ENCODE measurements at places on chromosomes 16 and 17.

DNA sequence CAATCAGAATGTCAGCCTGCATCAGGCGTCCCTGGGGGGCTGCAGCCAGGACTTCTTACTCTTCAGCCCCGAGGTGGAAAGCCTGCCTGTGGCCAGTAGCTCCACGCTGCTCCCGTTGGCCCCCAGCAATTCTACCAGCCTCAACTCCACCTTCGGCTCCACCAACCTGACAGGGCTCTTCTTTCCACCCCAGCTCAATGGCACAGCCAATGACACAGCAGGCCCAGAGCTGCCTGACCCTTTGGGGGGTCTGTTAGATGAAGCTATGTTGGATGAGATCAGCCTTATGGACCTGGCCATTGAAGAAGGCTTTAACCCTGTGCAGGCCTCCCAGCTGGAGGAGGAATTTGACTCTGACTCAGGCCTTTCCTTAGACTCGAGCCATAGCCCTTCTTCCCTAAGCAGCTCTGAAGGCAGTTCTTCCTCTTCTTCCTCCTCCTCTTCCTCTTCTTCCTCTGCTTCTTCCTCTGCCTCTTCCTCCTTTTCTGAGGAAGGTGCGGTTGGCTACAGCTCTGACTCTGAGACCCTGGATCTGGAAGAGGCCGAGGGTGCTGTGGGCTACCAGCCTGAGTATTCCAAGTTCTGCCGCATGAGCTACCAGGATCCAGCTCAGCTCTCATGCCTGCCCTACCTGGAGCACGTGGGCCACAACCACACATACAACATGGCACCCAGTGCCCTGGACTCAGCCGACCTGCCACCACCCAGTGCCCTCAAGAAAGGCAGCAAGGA lies 10.4 kb downstream of the NFE2L1 start:
- DNase-seq: no peak

DNA sequence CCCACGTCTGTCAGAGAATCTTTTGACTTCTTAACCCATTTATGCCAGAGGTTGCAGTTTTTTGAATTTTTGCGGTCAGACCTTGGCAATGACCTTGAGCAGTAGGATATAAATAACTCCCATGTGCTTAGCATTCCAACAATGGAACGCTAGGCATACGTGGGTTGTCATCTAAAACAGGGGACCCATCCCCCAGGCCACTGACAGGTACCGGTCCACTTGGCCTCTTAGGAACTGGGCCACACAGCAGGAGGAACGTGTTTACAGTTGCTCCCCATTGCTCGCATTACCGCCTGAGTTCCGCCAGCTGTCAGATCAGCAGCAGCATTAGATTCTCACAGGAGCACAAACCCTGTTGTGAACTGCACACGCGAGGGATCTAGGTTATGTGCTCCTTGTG lies 76.8 kb upstream of the LGALS9 start:
- no peak for DNase-seq

GRCh38 chr16:47777220-47777619 lies 316.1 kb downstream of the PHKB start:
- DNase-seq: no peak

DNA sequence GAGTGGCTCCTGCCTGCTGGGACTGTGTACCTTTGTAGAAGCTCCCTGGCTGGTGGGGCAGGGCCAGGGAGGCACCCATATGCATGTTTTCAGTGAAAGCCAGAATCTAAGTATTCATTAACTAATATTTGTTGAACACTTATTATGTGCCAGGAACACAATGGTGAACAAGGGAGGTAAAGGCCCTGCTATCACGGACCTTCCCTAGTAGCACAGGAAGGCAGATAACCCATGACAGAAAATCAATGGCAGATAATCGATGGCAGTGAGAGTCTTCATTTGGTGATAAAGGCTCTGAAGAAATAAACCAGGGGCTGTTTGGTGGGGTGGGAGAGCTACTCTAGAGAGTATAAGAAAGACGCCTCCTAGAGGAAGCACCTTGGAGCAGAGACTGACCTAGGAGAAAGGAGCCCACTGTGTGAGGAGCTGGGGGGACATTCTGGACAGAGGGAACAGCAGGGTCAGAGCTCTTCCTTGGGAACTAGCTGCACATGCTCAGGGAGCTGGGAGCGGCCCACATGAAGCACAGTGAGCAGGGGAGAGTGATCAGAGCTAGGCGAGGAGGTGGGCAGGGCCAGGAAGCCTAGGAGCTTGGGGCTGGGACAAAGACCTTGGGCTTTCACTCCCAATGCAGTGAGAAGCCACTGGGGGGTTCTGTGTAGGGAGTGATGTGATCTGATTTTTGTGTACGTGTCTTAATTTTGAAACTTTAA lies 78.5 kb downstream of the SPECC1 start:
- no peak for DNase-seq

GRCh38 chr16:28981517-28981916 lies 3.3 kb upstream of the LAT start:
- DNase-seq: no peak

DNA sequence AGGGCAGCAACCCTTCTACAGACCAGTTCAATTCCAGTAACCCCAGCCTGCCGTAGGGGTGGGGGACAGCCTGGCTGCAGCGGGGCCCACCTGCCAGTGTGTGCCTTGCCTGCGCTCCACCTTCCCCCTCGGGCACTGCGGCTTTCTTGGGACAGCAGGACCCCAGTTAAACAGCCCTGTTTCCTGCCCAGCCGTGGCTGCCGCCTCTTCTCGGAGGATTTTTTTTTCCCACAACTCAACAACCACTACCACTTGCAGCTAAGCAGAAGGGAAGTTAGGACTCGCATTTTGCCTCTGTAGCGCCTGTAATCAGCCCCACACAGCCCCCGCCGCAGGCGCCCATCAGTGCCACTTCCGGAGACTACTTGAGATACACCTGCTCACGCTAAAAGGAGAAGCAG lies 76.1 kb downstream of the RAI1 start:
- no peak for DNase-seq

DNA sequence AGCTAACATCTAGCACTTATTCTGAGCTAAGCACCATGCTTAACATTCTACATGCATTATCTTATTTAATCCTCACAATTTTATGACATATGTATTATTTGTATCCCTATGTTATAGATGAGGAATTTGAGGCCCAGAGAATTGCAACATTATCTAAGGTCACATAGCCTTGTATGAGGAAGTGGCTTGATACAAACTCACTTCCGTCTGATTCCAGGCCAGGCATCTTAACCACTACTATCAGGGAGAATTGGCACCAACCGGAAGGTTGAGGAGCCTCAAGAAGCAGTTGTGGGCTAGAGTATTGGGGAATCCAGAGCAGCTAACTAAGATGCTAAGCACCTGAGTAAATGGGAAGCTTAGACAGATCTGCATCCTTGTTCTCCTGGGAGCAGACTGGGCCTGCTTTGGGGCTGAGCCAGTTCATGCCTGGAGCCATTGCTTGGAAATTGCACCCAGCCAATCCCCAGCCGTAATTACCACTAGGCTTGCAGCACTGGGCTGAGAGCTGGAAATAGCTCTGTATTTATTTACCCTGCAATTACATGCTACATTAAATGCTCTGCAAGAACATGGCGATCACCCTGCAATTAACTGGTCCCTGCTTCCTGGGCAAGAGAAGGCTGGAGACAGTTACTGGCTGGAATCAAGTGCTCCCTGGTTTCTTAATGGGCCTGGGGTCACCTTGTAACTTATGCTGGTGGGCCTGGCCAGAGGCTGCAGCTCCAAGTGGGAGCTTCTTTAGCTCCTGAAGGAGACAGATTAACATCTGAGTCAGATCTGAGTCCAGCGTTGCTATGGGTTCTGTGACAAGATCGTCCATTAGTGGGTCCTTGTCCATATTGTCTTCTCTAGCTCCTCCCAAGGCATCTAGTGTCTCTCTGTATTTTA lies 273.1 kb upstream of the CCL2 start:
- DNase-seq: no peak

- no peak for DNase-seq
Measured at GRCh38 chr17:31392856-31393748, 1.6 kb downstream of the RAB11FIP4 start.

DNA sequence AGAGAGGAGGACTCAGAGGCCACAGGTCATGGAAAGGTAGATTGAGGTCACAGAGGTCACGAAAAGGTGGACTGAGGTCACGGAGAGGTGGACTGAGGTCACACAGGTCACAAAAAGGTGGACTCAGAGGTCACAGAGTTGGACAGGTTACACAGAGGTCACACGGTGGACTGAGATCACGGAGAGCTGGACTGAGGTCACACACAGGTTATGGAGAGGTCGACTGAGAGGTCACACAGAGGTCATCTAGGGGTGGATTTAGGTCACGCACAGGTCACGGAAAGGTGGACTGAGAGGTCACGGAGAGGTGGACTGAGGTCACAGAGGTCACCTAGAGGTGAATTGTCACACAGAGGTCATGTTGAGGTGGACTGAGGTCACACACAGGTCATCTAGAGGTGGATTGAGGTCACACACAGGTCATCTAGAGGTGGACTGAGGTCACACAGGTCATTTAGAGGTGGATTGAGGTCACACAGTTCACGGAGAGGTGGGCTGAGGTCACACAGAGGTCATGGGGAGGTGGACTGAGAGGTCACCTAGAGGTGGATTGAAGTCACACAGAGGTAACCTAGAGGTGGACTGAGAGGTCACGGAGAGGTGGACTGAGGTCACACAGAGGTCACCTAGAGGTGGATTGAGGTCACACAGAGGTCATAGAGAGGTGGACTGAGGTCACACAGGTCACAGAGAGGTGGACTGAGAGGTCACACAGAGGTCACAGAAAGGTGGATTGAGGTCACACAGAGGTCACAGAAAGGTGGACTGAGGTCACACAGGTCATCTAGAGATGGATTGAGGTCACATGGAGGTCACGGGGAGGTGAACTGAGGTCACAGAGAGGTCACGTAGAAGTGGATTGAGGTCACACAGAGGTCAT lies 26.7 kb upstream of the JPT2 start:
- no peak for DNase-seq

- no peak for DNase-seq
Measured at GRCh38 chr17:81993729-81994592, 16.5 kb downstream of the ASPSCR1 start.

- DNase-seq: no peak
Measured at GRCh38 chr16:85090181-85090580, 22.1 kb downstream of the CIBAR2 start.

DNA sequence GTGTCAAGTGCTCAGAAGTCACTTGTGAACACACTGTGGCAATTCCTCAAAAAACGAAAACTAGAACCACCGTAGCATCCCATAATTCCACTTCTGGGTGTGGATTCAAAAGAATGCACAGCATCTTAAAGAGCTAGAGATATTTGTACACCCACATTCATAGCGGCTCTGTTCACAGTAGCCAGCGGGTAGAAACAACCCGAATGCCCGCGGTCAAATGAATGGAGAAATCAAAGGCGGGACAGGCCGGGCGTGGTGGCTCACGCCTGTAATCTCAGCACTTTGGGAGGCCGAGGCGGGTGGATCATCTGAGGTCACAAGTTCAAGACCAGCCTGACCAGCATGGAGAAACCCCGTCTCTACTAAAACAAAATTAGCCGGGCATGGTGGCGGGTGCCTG lies 337.5 kb downstream of the SEC14L1 start:
- DNase-seq: no peak

- peak; percentile 42 for DNase-seq
Measured at GRCh38 chr17:66930933-66931332, 33.6 kb upstream of the CACNG4 start.

DNA sequence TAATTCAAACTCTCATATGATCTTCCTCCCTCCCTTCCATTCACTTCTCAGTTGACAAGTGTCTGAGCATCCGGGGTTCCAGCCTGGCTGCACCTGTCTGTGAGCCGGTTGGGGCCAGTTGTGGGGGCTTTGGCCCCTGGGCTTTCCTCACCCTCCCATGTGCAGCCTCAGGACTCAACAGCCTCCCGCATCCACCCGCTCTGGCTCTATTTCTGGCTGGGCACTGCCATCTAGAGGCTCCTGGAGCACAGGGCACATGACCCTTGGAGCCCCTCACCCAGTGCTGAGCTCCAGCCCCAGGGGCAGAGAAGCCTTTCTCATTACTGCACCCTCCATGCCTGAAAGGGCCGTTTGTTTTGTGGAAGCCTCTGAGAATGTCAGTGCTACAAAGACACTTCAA lies 43.3 kb downstream of the HAPSTR1 start:
- DNase-seq: peak; percentile 35

GRCh38 chr16:24054741-24055491 lies 201.2 kb upstream of the CACNG3 start:
- DNase-seq: no peak

GRCh38 chr17:51617986-51618385 lies 357.6 kb downstream of the UTP18 start:
- no peak for DNase-seq

DNA sequence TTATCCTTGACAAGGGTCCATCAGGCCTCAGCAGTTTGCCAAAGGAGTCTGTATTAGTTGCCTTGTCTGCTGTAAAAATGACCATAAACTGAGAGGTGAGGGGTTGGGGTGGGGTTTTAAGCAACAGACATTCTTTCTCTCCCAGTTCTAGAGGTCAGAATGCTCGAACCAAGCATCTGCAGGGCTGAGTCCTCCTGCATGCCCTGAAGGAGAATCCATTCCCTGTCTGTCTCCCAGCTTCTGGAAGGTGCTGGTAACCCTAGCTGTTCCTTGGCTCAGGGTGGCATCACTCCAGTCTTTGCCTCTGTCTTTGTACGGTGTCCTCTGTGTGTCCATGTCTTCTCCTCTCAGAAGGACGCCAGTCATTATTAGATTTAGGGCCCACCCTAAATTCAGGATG lies 17.5 kb upstream of the IRF8 start:
- no peak for DNase-seq

- no peak for DNase-seq
Measured at GRCh38 chr16:50742576-50743200, 802 bp downstream of the CYLD start.

DNA sequence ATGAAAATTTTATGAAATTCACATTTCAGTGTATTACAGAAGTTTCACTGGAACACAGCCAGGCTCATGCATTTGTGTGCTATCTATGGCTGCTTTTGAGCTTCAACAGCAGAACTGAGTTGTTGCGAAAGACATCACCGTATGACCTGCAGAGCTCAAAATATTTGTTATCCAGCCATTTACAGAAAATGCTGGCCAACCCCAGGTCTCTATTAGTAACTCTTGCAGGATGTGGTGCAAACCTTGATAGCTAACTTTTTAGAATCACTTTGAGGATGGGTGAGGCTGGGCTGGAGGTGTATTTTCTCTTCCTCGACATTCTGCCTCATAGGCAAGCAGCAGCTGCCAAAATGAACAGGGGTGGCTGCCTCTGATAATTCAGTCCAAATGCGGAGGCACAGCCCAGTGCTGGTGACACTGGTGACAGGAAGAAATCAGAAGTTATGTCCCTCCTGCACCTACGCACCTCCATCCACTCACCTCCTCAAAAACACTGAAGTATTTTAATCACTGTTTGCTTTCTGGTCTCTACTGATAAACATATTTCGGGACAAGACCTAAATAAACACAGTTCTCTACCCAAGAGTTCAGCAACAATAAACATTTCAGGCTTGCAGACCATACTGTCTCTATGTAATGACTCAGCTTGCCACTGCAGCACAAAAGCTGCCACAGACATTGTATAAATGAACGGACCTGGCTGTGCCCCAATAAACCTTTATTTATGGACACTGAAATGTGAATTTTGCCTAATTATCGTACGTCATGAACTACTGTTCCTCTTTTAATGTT lies 28.5 kb downstream of the ARHGAP17 start:
- DNase-seq: peak; percentile 30
